Fibroblast of villous mesenchyme (primary cell): ENCODE measurements at places on chromosomes 2 and 18. TPM values are rescaled to one million over a fixed set of nuclear protein-coding genes. Genes with fewer than 3 reads are reported as not detected.
A peak's percentile ranks its signal among the peaks of the same experiment; 100 is the strongest.

DNA sequence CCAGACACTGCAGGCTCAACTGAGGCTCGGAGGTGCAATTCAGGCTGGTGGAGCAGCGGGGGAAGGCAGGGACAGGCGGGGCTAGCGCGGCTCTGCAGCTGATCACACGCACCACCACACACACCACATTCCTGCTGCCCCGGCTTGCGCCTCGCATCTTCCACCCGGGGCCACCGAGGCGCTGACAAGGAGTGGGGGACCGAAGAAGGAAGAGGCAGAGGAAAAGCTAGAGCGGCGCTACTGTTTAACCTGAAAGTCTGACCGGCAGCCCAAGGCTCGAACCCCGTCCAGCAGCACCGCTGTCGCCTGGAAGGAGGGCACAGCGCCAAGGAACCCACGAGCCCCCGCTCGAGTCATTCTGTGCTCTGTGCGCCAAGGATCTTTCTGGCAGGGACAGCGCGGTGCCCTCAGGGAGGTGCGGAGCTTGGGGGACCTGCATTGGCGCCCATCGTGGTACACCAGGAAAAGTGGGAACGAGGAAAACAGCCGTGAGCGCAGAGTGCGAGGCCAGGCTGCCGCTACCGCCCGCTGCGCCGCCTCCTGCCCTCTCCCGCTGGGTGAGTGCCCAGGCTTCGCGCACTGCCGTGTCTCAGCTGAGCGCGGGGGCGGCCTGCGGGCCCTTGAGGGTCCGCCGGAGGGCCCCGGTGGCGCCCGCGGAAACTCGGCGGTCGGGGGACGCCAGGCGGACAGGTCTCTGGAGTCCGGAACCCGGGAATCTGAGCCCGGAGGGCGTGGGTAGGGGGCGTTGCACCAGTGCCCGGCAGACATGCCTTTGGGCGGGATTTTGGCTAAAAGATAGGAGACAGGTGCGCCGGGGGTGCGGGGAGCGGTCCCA, 860 bp upstream of the KCNJ3 start:
- DNase-seq: no peak

- no peak for DNase-seq
Measured at GRCh38 chr2:129754421-129754820, 225.0 kb upstream of the RAB6C start.

GRCh38 chr2:217611626-217612127, 391.1 kb downstream of the TNS1 start:
- no peak for DNase-seq

DNA sequence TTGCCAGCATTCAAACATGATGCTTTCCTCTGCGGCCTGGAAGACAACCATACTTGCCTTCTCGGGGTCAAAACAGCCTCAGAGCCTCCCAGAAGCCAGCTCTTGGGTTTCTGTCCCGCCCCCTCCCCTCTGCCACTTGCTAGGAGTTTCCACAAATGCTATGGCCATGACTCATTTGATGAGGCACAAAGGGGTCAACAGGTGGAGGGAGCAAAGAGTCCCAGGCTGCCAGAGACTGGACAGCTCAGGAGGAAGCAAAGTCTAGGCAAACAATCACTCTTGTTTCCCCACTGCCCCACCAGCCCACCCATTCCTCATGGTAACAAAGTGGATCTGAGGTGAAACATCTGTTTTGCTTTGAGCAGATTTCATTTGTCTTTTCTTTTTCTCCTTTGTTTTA, 551.1 kb downstream of the TNS1 start:
- peak; percentile 43 for DNase-seq

DNA sequence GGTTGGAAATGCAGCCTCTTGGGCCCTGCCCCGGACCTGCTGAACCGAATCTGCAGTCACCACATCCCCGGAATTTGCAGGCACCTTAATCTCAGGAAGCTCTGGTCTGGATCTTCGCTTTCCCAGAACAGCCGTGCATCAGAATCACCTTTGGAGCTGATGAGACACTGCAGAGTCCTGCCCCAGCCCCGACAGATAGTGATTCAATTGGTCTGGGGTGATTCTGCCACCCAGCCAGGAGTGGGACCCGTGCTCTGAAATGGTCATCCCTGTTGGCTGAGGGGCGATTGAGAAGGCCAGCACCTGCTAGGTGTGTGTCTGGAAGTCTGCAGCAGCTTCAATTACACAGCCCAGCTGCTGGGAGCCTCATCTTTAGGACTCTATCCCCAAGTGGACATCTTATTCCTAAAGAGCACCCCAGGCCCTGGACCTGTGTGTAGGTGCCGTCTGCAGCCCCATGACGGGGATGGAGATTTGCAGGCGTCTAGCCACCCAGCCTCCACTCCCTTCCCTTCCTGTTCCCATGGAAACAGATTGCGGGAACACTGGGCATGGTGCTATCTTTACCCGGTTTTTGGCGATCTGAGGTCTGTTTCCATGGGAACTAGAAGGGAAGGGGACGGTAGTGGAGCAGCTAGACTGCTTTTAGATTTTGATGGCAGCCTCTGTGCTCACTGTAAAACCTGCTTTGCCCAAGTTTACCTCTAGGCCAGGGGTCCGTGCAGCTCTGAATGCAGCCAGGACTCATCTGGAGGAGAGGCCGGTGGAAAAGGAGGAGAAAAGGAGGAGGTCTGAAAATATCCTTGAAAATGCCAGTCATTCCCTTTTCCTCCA, 156.1 kb downstream of the LDLRAD4 start:
- DNase-seq: no peak

- DNase-seq: peak; percentile 92
Measured at GRCh38 chr2:39094717-39095363, 26.0 kb downstream of the SOS1 start.

GRCh38 chr2:134583997-134584520, 134.7 kb downstream of the TMEM163 start:
- no peak for DNase-seq

DNA sequence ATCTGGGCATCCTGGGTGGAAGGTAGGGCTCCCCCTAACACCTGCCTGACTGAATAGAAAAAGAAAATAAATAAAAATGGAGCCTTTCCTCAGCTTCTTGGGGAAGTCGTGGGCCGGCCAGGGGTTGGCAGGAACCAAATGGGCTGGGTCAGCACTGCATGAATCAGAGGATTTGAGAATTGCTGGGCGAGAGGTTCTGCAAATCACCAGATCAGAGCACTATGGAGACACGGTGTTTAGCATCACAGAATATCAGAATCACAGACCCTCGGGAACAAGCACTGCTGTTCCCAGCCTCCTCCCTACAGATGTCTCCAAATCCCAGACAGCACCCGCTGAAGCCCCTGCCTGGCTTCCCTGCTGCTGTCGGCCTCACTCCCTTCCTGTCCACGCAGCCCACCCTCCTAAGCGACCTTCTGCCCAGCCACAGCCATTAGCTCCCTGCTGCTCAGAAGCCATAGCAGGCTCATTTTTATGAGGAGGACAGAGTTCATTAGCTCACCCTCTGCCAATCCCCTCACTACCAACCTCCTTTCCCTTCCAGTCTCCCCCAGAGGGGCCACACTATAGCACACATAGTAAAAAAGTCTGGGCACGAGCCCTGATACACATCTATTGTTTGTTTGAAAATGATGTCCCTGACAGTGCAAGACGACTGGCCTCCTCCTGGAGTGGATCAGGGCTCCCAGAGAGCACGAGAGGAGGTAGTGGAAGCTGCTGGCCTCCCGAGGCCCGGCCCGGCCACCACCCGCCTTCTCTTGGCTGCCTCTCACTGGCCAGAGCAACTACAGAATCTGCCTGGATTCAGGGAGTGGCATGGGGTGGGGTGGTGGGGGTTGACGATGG, 64.6 kb upstream of the TAF1B start:
- DNase-seq: no peak

DNA sequence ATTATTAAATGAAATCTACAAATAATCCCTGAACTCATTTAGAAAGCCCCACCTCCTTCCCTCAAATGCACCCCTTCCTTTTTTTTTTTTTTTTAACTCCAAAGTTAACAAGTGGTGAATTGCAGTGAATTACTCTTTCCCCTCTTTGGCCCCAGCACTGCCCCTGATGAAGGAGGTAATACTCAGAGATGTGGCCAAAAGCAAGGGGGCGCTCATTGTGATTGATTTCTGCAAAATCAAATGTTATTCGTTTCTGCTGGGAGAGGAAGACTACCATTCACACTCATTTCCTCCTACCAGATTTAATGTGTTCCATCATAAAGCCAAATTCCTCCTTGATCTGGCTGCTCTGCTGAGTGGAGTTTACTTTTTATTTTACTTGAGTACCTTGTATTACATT, 259.4 kb downstream of the GPD2 start:
- DNase-seq: no peak

DNA sequence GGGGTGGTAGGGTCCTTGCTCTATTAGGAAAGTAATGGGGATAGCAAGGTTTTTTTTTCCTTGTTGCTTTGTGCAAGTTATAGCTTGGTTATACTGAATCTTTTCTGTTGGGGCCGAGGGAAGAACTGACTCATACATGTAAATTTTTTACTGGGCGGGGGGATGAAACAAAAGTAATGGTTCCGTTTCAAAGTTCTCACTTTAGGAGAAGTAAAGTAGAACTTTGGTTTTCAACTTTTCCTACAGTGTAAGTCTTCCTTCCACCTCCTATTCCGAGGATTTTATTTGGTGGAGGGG, 1.1 kb downstream of the AFTPH start:
- DNase-seq: peak; percentile 24

- DNase-seq: no peak
Measured at GRCh38 chr2:37615804-37616676, 55.4 kb downstream of the CDC42EP3 start.

GRCh38 chr2:66423391-66424124, 11.4 kb upstream of the MEIS1 start:
- DNase-seq: no peak

- peak; percentile 97 for DNase-seq
Measured at GRCh38 chr18:79965119-79965902, 868 bp downstream of the HSBP1L1 start.

DNA sequence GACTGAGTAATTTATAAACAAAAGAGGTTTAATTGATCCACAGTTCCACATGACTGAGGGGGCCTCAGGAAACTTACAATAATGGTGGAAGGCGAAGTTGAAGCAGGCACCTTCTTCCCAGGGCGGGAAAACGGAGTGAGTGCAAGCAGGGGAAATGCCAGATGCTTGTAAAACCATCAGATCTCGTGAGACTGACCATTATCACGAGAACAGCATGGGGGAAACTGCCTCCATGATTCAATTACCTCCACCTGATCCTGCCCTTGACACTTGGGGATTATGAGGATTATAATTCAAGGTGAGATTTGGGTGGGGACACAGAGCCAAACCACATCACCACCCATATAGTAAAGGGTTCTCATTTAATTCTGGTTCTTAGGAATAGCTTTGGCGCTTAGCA, 219.5 kb upstream of the ATP5MC3 start:
- DNase-seq: no peak

DNA sequence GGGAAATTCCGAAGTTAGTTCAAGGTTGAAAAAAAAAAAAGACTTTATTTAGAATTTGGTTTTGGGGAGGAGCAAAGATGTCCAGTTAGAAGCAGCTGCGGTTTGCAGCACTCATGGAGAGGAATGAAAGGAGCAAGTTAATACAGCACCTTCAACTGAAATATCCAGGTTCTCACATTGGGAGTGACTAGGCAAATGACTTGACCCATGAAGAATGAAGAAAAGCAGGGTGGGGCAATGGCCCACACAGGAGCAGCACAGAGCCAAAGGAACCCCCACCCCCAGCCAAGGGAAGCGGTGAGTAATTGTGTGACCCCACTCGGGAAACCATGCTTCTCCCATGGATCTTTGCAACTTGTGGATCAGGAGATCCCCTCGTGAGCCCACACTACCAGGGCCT, 32.8 kb downstream of the ZNF892 start:
- DNase-seq: no peak

DNA sequence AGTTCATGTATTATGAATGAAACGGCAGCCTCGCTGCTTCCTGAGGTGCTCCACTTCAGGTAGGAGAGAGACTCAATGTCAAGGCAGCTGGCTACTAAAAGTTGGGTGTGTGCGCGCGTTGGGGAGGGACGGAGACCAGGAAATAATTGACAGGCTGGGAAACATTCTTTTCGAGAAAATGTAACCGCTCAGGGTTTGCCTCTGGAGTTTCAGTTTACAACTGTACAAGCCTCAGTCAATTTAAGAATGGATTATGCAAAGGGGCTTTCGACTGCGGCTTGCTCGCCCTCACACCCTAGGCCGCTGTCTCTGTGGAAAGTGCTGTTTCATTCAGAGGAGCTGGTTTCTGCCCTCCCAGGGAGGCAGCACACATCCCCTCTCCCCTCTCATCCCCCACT, 4.4 kb upstream of the SPRED2 start:
- peak; percentile 71 for DNase-seq

DNA sequence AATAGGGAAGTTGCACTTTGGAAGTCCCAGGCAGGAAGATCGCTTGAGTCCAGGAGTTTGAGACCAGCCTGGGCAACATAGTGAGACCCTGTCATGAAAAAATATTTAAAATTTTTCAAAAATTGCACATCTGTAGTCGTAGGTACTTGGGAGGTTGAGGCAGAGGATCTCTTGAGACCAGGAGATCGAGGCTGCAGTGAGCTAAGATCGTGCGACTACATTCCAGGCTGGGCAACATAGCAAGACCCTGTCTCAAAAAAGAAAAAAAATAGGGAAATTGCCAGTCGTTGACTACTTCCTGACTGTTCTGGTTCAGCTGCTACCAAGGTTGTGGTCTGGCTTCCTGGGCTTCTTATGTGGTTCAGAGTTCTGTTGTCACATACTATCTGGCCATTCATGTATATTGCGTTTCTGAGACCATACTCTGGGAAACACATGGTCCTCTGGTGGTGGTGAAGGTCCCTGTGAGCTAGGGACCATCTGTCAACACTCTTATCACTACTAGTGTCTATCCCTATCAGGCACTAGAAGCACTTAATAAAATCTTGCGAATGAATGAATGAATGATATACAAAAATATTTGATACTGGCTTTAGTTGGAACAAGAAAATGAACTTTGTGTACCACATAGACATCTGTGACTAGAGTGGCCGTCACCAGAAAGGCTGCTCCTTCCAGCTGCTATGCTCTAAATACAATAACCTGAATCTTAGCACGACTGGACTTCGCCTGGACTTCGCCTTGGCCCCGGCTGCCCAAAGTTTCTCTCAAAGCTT, 861 bp upstream of the KLHL23 start:
- no peak for DNase-seq

GRCh38 chr2:239777219-239777618, 247.9 kb downstream of the NDUFA10 start:
- no peak for DNase-seq

Gene IGFBP5
- total RNA-seq: 644 and 754 TPM in 2 replicates

Gene FLACC1
- total RNA-seq: 0.64 and 1.3 TPM in 2 replicates

Gene RAB17
- 0.43 and 0.64 TPM in 2 replicates for total RNA-seq

Gene INPP5D
- total RNA-seq: under 0.01 and 0.64 TPM in 2 replicates

Gene FZD7
- 14.7 and 43.8 TPM in 2 replicates for total RNA-seq

Gene MLPH
- total RNA-seq: 29.3 and 40.6 TPM in 2 replicates

Gene PID1
- total RNA-seq: 12.1 and 16.4 TPM in 2 replicates

Gene DYSF
- total RNA-seq: 3.5 and 4.2 TPM in 2 replicates
